ENCODE measurements at places on chromosomes 3 and 15. TPM values are rescaled to one million over a fixed set of nuclear protein-coding genes. Genes with fewer than 3 reads are reported as not detected.

DNA sequence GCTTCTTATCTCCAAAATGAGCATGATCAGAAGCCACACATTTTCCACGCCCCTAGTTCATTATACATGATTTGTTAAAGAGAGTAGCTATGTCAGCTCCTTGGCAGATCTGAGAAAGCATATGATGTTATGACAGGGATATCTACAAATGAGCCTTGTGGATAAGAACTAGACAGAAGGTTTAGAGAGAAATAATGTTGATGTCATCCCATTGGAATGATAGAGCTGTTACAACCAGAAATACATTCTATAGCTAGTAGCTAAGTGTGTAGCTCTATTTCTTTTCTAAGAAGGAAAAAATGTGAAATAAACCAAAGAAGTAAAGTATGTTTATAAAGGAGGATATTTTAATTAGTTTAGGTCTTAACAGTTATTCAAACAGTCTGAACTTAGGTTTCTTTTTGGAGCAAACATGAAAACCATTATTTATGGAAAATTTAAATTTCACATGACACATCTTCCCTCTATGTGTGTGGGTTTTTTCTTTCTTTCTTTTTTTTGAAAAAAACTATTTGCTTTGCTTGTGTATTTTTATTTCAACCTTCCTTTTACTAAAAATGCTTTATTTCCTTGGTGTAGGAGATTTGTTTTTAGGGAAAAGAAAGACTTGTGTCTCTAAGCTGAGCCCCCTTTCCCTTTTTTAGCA lies 167.7 kb downstream of the GHSR start:
- no peak for DNase-seq
- no peak overlapping the region for H3K4me3 ChIP-seq
- H3K27me3 ChIP-seq: no peaks in the 10 kb centered on the region

TICRR gene
- 0.07 TPM for total RNA-seq

OXSM gene
- total RNA-seq: 14.3 TPM

ATP8B4 gene
- total RNA-seq: 10.1 TPM

SERPINI2 gene
- total RNA-seq: not detected

GRCh38 chr3:185069037-185070030 lies 83.5 kb downstream of the C3orf70 start:
- no peaks in the 10 kb centered on the region for H3K27me3 ChIP-seq
- H3K4me3 ChIP-seq: no peak overlapping the region
- no peak for DNase-seq

SLC12A1 gene
- total RNA-seq: not detected

DNA sequence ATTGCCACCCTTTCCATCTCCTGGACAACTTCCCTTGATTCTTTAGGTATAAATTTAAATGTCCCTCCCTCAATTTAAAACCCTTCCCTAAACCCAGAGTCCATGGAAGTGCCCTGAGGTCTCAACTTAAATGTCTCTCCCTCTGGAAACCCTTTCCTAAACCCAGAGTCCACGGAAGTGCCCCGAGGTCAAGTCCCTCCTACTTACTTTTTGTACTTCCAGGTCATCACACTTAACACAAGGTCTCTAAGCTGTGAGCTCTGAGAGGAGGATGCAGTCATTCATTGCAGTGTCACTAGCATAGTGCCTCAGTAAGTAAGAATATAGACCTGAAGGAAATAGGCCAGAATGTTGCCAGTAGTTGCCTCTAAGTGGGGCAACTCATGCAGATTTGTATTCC lies 78.2 kb upstream of the BNC1 start:
- no peak overlapping the region for H3K4me3 ChIP-seq
- no peaks in the 10 kb centered on the region for H3K36me3 ChIP-seq
- no peaks in the 10 kb centered on the region for H3K4me1 ChIP-seq
- H3K27me3 ChIP-seq: no peaks in the 10 kb centered on the region

ADGRG7 gene
- total RNA-seq: 22.7 TPM

ABI3BP gene
- 4.9 TPM for total RNA-seq

- no peaks in the 10 kb centered on the region for H3K36me3 ChIP-seq
- no peak overlapping the region for H3K4me3 ChIP-seq
- H3K4me1 ChIP-seq: no peaks in the 10 kb centered on the region
- no peaks in the 10 kb centered on the region for H3K27me3 ChIP-seq
- no peak overlapping the region for H3K27ac ChIP-seq
Observed at GRCh38 chr3:138038725-138039462, 28.9 kb downstream of the CLDN18 start.

- no peak for DNase-seq
- H3K27ac ChIP-seq: no peak overlapping the region
- no peak overlapping the region for H3K4me3 ChIP-seq
- no peaks in the 10 kb centered on the region for H3K4me1 ChIP-seq
- H3K27me3 ChIP-seq: no peaks in the 10 kb centered on the region
- H3K36me3 ChIP-seq: no peaks in the 10 kb centered on the region
Observed at GRCh38 chr3:197019021-197019420, 10.6 kb downstream of the MELTF start.

- H3K27me3 ChIP-seq: no peaks in the 10 kb centered on the region
- H3K4me3 ChIP-seq: no peak overlapping the region
- no peak for DNase-seq
- no peaks in the 10 kb centered on the region for H3K36me3 ChIP-seq
Observed at GRCh38 chr3:187027531-187028278, 97.4 kb downstream of the ST6GAL1 start.
